Cardiac fibroblast (primary cell): ENCODE measurements at places on chromosomes 3 and 15.
A peak's percentile ranks its signal among the peaks of the same experiment; 100 is the strongest.

GRCh38 chr3:153970047-153970446, 151.1 kb upstream of the ARHGEF26 start:
- no peak for DNase-seq

- DNase-seq: no peak
Measured at GRCh38 chr3:141236361-141236760, 4.7 kb downstream of the PXYLP1 start.

GRCh38 chr3:151248772-151249337, 29.5 kb downstream of the P2RY14 start:
- DNase-seq: no peak

- DNase-seq: no peak
Measured at GRCh38 chr15:78000927-78001249, 76.6 kb downstream of the TBC1D2B start.

- DNase-seq: peak; percentile 84
Measured at GRCh38 chr3:29410660-29411405, 130.0 kb downstream of the RBMS3 start.

DNA sequence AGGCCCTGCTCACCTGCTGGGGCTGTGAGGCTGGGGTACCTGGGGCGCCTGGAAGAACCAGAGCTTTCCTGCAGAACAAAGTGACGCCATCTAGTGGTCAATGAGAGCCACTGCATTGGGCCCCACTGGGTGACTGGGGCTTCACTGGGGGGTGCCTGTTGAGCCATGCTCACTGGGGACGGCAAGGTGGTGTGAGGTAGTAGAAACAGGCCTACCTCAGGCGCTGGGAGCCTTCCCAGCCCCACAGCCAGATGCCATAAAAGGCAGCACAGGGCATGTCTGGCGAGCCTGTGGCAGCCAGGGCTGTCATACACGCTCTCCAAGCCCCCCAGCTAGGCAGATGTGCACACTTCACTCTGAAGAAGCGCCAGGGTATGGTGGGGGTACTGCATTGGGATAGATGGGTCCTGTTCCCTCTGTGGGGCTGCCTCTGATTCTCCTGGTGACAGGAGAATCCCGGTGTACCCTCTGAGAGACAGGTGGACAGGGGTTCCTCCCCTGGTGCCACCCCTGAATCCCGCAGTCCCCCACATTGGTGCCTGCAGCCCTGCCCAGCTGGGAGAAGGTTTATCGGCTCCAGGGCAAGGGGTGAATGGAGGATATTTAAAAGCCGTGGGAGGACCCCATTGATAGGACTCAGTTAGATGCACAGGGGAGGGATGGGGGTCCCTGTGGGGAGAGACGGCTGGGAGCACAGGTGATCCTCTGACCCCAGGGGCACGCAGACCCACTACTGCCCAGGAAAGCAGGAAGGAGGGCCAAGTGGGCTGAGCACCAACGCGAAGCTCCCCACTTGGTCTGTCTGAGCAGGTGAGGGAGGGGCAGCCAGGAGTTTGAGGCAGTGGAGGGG, 178.8 kb downstream of the NSMCE3 start:
- DNase-seq: peak; percentile 29

GRCh38 chr15:51828621-51829375, 655 bp upstream of the TMOD3 start:
- no peak for DNase-seq

DNA sequence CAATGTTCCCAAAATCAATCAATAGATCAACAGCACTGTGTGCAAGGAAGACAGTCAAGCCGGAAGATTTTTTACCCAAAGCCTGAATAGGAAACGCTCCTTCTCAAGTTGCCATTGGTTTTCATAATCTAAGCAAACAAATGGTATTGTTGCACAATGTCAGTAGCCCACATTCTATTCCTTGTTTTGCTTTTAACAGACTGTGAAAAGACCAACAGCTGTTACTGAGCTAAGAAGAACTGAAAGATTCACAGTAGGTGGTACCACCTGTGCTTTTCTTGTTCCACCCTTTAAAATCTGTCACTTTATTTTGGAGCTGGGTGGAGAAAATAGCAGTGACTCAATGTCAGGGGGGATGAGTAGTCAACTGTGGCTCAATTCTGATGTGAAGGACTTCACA, 357.5 kb upstream of the CADM2 start:
- no peak for DNase-seq

GRCh38 chr3:184765047-184765729, 46.8 kb upstream of the VPS8 start:
- no peak for DNase-seq

DNA sequence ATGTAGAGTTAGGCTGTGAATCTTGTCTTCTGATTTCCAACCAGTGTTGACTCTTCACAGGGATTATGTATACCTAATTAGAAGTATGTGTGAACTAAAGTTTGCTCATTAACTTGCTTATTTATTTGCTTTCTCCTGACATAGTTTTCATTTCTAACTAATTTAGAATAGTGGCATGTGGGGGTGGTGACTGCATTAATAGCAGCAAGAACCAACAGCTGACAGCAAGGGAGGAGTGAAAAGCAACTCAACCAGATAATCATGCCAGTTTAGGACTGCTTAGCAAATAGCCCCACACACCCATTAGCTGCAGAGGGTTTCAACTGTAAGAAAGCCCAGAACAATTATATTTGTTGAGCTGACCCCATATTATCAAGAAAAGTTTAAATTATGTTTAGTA, 3.8 kb downstream of the ST3GAL6 start:
- DNase-seq: no peak

GRCh38 chr3:193756536-193756935, 163.5 kb downstream of the OPA1 start:
- no peak for DNase-seq

- DNase-seq: peak; percentile 98
Measured at GRCh38 chr15:39188930-39189329, 391.9 kb upstream of the THBS1 start.

DNA sequence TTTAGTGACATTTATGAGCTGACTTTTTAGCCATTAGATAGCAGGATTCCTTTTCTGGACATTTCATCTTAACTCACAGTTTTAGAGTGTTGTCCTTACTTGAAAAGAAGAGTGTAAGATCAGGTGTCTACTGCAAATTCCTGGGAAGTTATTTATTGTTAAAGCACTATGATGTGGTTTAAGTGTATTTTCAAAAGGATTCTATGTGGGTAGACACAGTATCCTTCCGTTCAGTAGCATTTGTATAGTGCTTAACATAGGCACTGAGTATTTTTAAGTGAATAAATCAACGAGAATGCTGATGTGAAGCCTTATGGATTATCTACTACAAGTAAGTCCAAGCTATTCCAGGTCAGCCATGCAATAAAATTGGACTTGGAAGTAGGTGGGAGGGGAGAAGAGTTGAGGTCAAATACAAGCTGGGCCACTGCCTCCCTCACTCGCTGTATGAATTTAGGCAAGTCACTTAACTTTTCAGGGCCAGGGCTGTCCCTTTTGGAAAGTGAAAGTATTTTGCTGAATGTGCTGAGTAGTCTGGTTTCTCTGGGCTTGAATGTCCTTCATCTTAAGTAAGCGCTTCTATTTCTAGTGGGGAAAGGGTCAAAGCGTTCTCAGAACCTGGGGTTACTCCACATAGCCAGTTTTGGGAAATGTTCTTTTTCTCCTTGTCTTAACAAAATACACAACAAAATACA, 48.6 kb downstream of the GAP43 start:
- peak; percentile 17 for DNase-seq

- DNase-seq: peak; percentile 83
Measured at GRCh38 chr15:50148362-50148963, 29.4 kb upstream of the ATP8B4 start.

DNA sequence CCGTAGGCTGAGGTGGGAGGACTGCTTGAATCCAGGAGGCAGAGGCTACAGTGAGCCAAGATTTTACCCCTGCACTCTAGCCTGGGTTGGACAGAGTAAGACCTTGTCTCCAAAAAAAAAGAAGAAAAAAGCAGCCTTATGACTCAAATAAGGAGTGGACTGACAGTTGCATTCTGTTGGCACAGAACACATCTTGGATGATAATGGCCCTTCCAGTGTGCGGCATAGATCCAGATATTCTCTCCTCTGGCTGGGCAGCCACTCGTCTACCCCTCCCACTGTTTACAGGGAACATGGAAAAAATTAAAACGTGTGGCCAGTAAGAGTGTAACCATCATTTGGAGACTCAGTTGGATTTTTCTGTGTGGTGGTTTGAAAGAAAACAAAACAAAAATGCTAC, 118.6 kb upstream of the RNF7 start:
- DNase-seq: no peak

GRCh38 chr15:79740561-79740960, 156.3 kb downstream of the MTHFS start:
- no peak for DNase-seq

DNA sequence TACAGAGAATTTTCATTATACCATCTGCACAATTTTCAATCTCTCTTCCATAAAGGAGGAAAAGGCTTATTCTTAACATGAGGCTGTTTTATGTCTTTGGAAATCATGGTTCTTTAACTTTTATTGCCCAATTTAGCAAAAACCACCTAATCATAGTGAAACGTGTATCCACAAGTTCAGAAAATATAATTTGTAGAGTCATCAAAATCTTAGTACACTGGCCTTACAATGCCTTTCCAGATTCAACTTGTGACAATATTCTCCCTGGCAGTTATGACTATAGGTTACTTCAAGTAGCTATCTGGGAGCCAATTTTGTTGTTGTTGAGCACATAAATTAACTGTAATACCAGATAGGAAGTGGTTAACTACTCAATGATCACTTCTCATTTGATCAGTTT, 10.9 kb downstream of the BNIP2 start:
- DNase-seq: no peak

DNA sequence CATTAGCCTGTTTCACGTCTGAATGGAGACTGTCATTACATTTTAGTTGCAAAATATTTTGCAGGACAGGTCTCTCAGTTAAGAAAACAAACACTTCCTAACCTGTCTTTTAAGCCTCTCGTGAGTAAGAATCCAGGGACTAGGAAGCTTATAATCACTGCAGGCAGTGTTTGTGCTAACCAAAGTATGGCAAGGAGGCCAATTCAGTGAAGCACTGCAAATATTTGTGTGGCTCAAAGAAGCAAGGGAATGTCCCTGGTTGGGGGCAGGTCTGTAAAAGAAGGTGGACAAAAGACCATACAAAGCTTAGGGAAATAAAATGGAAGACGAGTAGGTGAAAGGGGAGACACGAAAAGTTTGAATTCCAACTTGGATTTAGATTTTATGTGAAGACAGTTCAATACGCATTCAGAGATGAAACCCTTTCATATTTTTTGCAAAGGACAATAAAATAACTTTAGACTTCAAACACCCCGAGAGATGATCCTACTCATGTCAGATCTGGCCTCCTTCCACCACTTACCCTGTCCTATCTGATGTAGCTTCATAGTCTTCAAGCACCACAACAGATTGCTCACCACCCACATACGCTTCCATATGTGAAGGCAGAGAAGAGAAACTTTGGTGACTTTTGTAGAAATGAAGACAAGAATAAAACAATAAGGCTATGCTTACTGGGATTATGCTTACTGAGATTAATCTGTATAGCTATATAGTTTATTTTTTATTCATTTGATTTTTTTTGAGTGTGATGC, 240.9 kb downstream of the TUSC7 start:
- no peak for DNase-seq

DNA sequence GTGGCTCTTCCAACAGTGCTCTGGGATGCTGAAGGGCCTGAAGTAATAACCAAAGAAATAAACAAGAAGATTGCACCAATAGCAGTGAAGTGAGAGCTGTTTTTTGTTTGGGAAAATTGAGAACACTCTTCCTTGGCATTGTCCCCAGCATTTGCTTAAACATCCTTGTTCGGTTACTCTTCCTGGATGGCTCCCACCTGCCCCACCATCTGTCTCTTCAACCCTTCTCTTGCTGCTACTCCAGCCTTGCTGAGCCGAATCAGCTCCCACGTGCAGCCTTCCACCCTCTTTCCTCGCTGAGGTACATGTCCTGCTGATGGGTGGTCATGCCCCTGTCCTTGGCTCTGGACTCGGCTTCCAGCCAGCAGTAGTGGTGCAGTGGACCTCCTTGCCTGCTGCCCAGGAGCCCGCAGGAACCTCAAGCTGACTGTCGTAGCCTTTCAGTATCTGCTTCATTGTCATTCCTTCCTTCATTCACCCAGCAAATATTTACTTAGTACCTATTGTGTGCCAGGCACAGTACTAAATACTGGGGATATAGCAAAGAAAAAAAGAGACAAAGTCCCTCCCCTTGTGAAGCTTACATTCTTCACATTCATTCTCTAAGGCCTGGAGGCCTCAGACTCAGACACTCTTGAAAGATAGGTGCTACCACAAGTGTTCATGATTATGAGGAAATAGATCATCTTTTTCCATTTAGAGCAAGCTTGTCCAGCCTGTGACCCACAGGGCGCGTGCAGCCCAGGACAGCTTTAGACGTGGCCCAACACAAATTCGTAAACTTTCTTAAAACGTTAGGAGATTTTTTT, 17.1 kb upstream of the VILL start:
- DNase-seq: no peak

- DNase-seq: peak; percentile 2
Measured at GRCh38 chr3:39250116-39250747, 29.6 kb downstream of the CX3CR1 start.

GRCh38 chr3:50532062-50532705, 28.8 kb upstream of the CACNA2D2 start:
- no peak for DNase-seq

GRCh38 chr15:77541421-77542181, 91.1 kb downstream of the LINGO1 start:
- DNase-seq: peak; percentile 9

GRCh38 chr3:180762866-180763265, 83.6 kb upstream of the CCDC39 start:
- DNase-seq: no peak

DNA sequence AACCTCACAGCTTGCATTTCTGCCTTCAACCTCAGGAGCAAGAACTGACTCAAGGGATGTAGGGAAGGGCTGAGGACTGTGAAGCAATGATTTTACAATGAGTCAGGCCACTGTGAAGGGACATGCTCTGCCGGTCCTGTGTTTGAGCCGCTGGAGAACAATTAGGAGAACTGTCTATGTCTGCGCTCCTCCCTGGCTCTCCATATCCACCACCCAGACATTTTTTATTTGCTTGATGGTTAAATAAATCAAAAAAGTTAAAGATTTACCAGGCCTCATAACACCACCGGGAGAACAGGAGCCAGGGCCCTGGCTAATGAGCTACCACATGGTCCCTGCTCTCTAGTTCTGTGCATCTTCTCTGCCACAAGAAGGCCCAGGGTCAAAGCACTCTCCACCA, 29.6 kb downstream of the SEC61A1 start:
- peak; percentile 81 for DNase-seq

GRCh38 chr3:108415661-108416060, 94.7 kb downstream of the MYH15 start:
- DNase-seq: no peak

DNA sequence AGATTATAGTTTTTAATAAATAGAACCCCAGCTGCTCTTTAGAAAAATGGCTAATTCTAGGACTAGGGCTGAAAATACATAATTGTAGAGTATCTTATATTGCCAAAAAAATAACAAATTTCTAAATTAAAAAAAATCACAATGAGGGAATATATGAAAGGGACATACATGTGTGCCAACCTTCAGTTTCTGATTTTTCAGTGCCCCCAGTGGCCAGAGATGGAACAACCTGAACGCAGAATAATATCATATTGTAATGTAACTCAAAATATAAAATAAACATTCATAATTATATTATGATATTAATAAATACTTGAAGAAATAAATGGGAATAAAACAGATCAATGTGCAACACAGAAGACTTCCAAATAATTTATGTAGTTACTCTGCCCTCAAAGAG, 460.5 kb downstream of the ZNF385D start:
- peak; percentile 3 for DNase-seq
